ENCODE measurements at places on chromosomes 4 and X. TPM values are rescaled to one million over a fixed set of nuclear protein-coding genes. Genes with fewer than 3 reads are reported as not detected.

GRCh38 chr4:20572976-20573375 is 127.3 kb upstream of the PACRGL start:
- no peak for DNase-seq

Gene F11
- total RNA-seq: not detected

Gene NRK
- total RNA-seq: 48.2 TPM

Gene TMPRSS11B
- total RNA-seq: not detected

DNA sequence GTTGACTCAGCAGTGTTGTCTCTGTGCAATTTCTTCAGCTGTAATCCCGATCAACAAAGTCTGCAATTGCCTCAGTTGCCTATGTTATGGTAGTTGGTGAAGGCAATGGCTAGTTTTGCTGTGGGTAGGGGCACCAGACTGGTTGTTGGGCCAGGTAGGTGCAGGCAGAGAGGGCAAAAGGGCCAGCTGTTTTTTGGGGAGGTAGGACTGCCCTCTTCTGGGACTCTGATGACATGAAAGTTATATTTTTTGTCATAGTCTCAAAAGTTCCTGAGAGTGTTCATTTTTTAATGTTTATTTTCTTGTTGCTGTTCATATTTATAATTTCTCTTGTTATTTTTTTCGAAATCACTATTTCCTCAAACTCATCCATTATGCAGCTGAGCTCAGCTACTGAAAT is 25.1 kb downstream of the DCAF12L2 start:
- DNase-seq: no peak

GRCh38 chrX:127112726-127113125 is 293.2 kb downstream of the PRR32 start:
- no peak for DNase-seq

DNA sequence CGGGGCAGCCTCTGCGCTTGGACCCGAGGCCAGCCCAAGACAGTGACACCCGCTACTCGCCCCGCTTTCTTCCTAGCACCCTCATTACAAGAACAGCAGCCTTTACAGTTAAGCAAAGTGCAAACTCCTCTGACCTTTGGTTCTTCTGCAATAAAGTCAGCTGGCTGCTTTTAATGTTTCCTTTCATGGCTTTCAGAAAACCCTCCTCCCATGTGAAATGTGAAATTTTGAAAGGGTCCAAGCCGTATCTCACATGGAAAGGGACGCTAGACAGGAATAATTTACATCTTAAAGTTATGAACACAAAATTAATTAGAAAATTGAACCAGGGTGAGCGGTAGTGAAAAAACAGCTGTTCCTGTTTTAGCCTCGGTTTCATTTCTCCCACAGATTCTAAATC is 520.1 kb upstream of the FRG1 start:
- no peak for DNase-seq

DNA sequence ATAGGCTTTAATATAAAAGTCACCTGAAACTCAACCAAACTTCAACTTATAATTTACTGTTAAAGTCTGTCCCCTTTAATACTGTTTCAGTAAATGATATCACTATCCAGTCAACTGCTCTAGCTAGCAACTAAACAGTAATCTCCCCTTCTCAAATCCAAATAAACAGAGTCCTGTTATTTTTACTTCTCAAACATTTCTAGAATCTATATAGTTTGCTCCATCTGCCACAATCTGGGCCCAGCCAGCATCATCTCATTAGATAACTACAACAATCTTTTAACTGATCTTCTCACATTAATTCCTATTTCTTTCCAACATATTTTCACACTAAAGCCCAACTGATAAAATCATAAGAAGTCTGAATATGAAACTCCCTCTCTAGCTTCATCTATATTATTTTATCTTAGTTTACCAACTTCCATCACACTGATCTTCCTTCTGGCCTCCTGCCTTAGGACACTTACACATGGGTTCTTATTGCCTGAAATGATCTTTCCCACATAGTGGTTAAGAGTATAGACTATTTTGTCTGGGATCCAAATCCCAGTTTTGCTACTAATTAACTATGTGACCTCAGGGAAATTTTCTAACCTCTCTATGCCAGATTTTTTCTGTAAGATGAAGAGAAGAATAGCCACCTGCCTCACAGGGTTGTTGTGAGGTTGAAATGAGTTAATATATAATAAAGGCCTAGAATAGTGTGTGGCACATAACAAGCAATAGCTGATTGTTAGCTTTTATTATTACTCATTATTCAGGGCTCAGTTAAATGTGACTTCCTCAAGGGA is 18.6 kb downstream of the TBCK start:
- DNase-seq: no peak

DNA sequence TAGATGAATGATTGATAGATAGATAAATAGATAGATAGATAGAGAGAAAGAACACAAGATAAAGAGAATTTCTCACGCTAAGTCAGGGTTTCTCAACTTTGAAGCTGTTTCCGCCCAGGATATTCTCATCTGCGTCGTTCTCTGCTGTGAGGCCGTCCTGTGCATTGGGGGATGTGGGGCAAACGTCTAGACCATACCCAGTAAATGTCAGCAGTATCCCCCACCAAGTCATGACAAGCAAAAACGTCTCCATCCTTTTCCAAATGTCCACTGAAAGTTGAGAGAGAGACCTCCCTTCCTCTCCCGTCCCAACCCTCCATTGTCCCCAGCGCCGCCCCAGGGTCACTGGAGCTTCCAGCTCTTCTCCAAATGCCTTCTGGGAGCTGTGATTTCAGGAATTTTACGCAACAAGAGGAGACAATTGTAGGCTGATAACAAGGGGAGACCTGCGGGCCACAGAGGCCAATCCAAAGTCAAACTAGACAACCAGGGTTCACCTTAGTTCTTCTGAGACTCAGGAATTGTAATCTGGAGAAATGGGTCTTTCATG is 8.9 kb upstream of the CRLF2 start:
- no peak for DNase-seq

DNA sequence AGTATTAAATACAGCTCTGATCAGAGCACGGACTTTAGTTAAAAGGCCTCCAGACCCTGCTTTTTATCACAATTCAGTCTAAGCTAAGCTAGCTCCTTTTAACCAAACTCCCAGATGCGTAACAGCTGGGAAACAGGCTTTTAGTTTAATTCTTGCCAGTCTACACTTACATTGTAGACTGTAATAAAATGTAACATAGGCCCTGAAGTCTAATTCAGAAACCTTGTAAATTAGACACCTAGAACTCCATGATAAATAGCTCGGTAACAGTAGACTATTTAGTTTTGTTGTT is 20.1 kb downstream of the FBXO8 start:
- DNase-seq: no peak

GRCh38 chr4:55323375-55323774 is 22.7 kb upstream of the SRD5A3 start:
- DNase-seq: no peak

DNA sequence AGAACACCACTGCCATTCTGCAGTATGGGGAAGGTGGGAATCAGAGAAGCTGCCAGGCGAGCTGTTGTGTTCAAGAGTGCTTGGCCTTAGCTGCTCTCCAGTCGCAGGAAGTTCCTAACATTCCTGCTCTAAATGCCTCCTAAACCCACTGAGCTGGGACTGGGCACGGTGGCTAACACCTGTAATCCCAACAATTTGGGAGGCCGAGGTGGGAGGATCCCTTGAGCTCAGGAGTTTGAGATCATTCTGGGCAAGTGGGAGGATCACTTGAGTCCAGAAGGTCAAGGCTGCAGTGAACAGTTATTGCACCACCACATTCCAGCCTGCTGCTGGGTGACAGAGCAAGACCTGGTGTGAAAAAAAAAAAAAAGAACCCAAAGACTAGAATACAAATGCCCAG is 690.3 kb upstream of the FAM241A start:
- no peak for DNase-seq

- DNase-seq: peak; percentile 23
Observed at GRCh38 chr4:55396308-55397125, 760 bp downstream of the TMEM165 start.

GRCh38 chr4:92263575-92263974 is 40.2 kb upstream of the GRID2 start:
- DNase-seq: no peak

Gene GYPB
- not detected for total RNA-seq

Gene PNCK
- total RNA-seq: 35.1 TPM

DNA sequence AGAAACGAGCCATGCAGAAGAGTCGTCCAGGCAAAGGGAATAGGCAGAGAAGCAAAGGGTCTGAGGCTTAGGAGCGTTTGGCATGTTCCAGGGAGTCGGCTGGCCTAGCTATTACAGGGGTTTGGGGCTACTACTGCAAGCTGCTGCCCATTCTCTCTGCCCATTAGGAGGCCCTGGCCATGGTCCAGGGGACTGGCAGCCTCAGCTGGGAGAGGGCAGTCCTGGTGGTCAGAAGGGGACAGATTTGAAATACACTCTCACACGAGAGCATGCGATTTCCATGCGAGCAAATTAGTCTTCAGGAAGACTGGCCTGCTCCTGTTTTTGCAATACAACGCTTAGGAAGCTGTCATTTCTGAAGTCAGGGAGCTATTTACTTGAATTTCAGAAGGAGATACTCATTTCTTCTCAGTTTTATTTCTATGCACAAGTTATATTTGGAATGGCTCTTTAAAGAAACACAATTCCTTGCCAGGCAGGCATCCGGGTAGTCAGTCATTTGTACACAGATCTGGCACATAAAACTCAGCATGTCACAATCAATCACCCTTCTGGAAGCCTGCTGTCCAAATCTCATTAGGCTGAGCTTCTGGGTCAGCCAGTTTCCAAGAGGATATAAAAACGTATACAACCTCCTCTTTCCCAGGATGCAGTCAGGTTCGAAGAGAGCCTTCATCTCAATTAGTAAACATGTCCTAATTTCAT is 27.0 kb downstream of the PROM1 start:
- DNase-seq: no peak

DNA sequence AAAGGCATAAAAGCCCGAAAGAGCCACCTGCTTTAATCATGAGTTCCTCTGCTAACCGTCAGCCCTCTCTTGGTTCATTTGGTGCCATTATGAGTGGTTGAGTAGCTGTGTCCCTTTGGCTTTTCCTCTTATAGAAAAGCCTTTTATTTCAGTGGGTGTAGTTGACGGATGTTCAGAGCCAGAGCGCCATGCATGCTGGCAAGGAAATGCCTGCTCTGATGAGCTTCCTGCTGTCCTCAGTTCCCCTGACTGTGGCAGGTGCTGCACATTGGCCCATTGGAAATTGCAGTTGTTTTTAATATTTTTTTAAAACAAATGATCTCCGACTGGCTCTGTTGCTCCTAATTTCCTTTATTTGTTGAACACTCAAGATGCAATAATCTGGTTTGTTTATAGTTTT is 77.3 kb upstream of the LIMCH1 start:
- no peak for DNase-seq

DNA sequence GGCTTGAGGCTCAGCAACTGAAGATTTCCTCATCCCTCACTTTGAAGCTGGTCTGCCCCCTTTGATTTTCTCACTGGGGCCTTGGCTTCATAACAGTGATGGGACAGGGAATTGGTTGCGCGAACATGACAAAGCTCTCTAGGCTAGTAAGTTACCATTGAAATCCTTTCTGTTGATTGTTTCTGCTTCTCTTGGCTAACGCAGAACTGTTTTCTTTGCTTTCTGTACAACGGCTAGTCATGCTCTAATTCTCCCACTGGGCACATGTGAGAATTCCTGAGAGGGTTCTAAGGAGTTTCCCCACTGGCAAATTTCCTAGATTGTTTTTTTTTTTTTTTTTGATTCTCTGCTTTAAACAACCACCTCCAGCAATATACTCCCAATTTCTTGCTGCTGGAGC is 738.6 kb downstream of the PCDH7 start:
- DNase-seq: no peak

Gene HAND2
- 34.3 TPM for total RNA-seq

Data from mesothelial cell of epicardium (in vitro differentiated cells).